ENCODE measurements at places on chromosomes 13 and 19. TPM values are rescaled to one million over a fixed set of nuclear protein-coding genes. Genes with fewer than 3 reads are reported as not detected.

GRCh38 chr19:3163230-3163886, 15.2 kb upstream of the S1PR4 start:
- DNase-seq, result peak; percentile 30

DNA sequence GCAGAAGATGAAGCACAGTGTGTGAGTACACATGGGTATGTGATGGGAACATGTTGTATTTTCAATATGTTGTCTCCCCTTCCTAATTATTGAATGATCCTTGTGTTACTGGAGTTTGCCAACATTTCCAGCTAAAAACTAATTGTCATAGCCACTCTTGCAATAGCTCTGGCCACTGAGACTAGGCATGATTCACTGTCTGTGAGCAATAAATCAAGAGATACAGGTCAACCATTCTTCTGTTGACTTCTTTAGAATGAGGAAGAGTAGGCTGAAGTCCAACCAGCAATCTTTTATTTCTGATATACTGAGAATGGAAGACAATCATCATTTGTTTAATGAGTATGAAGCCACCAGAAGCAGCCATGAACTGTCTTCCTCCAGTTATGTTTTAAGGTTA, 413.9 kb downstream of the SLITRK5 start:
- no peak for DNase-seq

ZNF700 gene
- 8.4 TPM for polyA plus RNA-seq

- no peak for DNase-seq
These were observed 66.0 kb downstream of the PCCA start for GRCh38 chr13:100154842-100155416.

- no peak for DNase-seq
These were observed 6.4 kb upstream of the MAP2K7 start for GRCh38 chr19:7897292-7897691.

DNA sequence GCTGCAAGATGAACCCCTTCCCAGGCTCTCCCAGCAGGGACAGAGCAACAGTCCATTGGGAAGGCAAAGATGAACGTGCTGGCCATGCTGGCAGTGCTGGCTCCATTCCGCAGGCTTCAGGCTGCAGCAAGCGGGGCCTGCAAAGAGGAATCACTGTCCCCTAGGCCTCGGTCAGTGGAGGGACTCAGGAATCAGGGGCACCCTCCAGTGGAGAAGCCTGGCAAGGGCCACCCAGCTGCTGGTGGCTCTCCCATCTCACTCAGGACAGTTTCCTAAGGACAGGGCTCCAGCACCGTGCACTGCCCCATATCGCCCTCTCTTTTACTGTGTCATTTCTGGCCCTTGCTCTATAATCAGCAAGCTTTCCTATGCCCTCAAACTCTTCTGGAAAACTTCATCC, 498.6 kb downstream of the EFNB2 start:
- no peak for DNase-seq

GRCh38 chr13:59780058-59780457, 383.7 kb downstream of the DIAPH3 start:
- DNase-seq, result no peak

DNA sequence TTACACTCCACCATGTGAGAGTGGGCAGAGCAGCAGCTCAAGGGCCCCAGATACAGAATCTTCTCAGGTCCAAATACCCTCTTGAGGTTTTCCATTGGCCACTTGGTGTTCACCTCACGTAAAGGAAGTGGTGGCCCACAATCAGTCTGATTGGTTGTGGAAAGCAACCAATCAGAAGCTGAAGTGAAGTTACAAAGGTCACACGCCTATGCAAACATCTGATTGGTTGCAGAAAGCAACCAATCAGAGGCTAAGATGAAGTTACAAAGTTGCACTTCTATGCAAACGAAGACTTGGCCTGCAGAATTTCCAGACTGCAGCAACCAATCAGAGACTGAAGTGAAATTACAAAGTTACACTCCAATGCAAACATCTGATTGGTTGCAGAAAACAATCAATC, 14.3 kb upstream of the TM9SF2 start:
- no peak for DNase-seq
